NCI-H524 (cell line): ENCODE measurements at places on chromosomes 5 and 9.
A peak's percentile ranks its signal among the peaks of the same experiment; 100 is the strongest.

GRCh38 chr5:130400091-130400490 lies 495.8 kb downstream of the CHSY3 start:
- DNase-seq: no peak

DNA sequence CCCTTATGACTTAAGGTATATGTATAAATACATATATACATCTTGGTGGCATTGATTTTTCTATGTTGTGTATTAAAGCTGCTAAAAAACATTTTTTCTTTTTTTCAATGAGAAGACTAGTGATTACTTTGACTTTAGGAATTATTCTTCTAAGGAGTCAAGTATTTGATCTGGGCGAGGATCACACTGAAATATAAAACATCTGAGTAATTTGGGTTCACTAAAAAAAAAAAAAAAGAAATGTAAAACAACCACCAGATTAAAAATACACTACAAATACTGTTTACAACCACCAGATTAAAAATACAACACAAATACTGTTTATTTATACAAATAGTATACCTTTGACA lies 9.0 kb downstream of the UBAP1 start:
- no peak for DNase-seq

DNA sequence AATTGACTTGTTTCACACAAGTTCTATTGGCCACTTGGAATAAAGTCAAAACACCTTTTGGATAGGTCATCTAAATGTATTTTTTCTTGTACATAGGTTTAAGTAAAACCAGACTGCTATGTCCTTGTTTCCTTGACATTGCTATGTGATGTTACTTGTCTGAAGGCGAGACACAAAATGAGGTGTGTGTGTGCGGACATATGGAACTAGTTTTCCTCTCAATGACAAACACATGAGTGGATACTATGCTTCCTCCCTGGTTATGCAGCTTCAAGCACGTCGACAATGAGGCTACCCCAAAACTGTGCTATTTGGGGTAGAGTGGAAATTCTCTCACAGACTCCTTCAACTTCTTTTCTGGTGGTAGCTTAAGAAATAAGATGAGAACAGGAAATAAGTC lies 276.8 kb downstream of the GAS1 start:
- no peak for DNase-seq

GRCh38 chr5:157168286-157168685 lies 2.2 kb upstream of the GARIN3 start:
- DNase-seq: no peak

DNA sequence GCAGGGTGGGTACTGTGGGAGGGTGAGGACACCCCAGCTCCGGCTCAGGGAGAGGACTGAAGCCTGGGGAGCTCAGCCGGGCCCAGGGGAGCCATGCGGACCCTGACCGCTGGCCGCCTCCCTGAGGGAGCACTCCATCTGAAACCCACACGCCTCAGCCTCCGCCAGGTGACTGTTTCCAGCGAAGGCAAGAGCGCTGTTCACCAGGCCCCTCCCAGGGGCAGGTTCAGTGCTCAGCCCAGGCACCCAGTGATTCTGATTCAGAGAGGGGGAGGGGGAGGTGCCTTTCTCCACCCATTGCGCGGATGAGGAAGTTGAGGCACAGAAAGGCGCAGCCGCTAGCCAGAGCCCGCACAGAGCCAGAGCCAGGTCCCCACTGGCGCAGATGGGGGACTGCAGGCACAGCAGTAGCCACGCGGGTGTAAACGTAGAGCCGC lies 27.0 kb downstream of the ADGRD2 start:
- no peak for DNase-seq

DNA sequence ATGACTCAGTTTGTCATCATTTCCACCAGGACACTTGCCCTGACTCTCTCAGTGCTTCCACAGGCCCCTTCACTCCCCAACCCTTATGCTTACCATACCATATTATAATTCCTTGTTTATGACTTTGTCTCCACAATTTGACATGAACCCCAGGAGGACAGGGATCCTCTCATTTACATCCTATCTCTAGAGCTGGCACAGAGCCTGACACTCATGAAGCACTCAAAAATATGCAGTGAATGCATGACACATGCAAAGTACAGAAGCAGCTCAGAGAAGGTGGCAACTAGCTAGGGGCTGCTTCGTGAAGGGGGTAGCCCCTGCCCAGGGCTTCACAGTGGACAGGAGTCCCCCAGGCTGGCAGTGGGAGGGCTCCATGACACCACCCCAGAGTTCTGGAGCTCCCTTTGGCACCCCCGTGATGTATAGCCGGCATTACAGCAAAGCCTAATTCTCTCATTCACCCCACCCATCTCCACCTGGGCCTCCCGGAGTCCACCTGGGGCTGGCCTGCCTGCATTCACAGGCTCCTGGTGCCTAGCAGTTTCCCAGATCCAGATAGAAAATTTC lies 112.0 kb upstream of the SPOCK1 start:
- no peak for DNase-seq

DNA sequence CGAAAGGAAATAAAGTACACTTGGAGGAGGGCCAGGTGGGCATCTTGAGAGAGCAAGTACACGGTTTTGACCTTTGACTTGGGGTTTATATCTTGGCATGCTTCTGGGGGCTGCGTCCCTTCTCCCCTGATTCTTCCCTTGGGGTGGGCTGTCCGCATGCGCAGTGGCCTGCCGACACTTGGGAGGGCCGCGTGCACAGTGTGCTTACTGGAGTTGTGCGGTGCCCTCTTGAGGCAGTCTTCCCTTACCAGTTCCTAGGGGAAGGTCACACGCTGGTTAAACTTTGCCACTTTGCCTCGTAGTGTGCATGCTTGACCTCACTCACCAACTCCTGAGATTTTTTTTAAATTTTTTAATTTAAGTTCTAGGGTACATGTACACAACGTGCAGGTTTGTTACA lies 4.3 kb upstream of the CLPTM1L start:
- peak; percentile 24 for DNase-seq

GRCh38 chr9:91405343-91406077 lies 18.1 kb downstream of the NFIL3 start:
- no peak for DNase-seq

GRCh38 chr9:114968671-114969070 lies 38.3 kb upstream of the TNFSF8 start:
- no peak for DNase-seq

GRCh38 chr9:6805532-6805931 lies 47.8 kb downstream of the KDM4C start:
- peak; percentile 58 for DNase-seq

GRCh38 chr9:127176631-127177030 lies 54.2 kb upstream of the ANGPTL2 start:
- DNase-seq: no peak

DNA sequence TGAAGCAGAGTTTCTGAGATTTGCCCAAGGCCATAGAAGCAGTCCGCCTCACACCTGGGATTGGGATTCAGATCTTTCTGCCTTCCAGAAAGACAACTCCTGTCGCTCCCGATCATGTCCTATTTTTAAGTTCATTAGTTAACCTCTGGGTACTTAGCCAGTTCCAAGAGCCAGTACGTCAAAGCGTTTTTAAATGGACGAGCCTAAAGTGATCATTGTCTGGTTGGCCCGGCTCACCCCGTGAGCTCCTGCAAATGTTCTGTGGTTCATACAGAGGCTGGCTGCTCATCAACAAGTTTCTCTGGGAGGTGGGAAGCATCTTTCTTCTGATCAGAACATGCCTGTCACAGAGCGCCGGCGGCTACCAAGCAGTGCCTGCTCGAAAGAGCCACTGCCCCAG lies 554.5 kb upstream of the WWC1 start:
- DNase-seq: no peak

DNA sequence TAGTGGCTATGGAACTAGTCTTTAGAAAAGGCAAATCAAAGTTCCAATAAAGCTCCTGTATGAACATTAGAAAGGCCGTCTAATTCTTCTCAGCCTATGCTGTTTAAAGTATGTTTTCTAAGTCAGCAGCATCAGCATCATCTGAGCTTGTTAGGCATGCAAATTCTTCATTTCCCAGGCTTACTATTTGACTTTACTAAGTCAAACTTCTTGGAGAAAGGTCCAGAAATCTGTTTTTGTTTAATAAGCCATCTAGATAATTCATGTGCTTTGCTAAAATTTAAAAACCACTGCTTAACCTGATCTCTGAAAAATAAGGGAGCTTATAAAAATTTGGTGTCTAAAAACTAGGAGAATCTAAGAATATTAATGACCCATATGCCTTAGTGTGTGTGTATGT lies 200.2 kb upstream of the SGCD start:
- DNase-seq: no peak

- no peak for DNase-seq
Measured at GRCh38 chr5:33008751-33009418, 297.8 kb downstream of the NPR3 start.

GRCh38 chr9:81477669-81478068 lies 211.7 kb downstream of the TLE1 start:
- DNase-seq: no peak

GRCh38 chr9:35367451-35367850 lies 122.5 kb upstream of the RUSC2 start:
- DNase-seq: no peak

- DNase-seq: no peak
Measured at GRCh38 chr5:55568654-55569512, 34.1 kb upstream of the PLPP1 start.

GRCh38 chr5:17113174-17113958 lies 104.1 kb upstream of the BASP1 start:
- DNase-seq: no peak

GRCh38 chr9:133737071-133737773 lies 930 bp downstream of the SARDH start:
- peak; percentile 96 for DNase-seq

- no peak for DNase-seq
Measured at GRCh38 chr9:95607507-95607906, 90.7 kb upstream of the PTCH1 start.

DNA sequence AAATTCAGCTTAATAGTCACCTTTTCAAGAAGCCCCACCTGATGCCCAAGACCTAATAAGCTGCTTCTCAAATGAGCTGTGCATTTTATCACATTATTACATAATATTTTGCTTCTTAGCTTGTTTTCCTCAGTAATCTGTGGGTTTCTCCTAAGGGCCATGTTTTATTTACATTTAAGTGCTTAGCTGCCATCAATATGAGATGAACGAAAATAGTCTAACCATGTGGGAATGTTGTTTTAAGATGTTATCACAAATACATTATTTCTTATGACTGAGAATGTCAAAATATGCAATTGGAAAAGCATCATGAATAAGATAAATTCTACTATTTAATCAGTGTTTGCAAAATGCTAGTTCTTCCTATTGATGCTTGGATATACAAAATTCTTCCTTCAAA lies 10.1 kb downstream of the ARRDC3 start:
- DNase-seq: no peak

- no peak for DNase-seq
Measured at GRCh38 chr9:114181607-114182409, 26.5 kb downstream of the COL27A1 start.

GRCh38 chr5:172437445-172438318 lies 16.6 kb downstream of the SH3PXD2B start:
- DNase-seq: peak; percentile 94

DNA sequence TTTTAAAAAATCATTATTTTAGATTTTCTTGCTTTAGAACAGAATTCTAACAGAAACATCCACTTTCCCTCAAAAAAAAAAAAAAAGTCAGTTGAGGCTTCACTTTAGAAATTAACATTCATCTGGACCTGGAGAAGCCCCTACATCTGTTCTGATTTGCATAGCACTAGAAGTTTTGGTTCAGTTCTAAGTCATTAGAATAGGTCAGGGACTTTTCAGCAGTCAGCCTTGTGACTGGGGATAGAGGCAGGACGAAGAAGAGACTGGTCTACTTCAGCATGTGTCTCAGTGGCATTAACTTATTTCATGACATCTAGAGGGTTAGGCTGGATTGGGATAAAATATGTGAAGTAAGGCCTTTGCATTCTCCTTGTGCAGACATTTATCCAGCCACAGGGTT lies 215.8 kb upstream of the DAB2 start:
- DNase-seq: no peak

DNA sequence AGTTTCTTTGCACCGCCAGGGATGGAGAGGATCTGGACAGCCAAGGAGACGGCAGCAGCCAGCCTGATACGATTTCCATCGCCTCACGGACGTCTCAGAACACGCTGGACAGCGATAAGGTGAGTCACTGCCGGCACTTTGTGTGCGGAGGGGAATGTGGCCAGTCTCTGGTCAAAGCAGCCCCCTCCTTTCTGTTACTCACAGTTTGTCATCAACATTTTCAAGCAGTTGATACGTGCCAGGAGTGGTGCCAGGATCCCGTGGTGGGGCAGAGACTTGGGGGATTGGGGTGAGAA lies 175.1 kb upstream of the OTULINL start:
- no peak for DNase-seq

GRCh38 chr9:136400038-136400834 lies at the start of gene SNAPC4:
TSS of gene SNAPC4 (minus strand) at chr9:136400170. CDS start at chr9:136398428, 1,742 bp downstream.
- DNase-seq: peak; percentile 93

- DNase-seq: no peak
Measured at GRCh38 chr9:4596165-4596922, 65.8 kb upstream of the PLPP6 start.

DNA sequence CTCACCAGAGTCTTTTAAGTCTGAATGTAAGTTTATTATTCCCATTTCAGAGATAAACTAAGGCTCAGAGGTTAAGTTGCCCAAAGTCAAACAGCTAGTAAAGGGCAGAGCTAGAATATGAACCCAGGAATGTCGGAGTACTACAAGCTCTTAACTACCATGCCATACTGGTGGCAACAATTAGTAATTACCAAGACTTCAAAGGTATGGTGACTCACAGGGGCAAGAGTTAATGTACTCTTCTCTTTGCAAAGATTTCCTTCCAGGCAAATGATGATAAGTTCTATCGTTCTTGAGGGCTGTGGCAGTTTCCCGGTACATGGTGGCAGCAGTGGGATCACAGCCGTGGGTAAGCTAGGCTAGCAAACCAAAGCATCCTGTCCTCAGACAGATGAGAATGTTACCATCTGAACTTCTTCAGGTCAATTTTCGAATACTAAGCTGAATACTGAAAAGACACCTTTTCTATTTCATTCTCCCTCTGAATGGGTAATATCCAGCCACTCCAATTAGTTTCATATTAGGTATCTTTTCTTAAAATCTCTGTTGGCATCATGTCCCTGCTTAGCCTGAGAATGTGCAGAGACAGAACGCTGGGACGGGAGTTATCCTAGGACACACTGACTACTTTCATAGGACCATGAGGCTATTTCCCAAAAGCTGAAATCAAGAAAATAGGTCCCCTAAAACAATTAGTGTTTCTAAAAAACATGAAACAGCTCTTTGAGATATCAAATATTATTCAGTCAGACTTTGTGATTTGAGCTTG lies 117.0 kb upstream of the NR5A1 start:
- DNase-seq: no peak

DNA sequence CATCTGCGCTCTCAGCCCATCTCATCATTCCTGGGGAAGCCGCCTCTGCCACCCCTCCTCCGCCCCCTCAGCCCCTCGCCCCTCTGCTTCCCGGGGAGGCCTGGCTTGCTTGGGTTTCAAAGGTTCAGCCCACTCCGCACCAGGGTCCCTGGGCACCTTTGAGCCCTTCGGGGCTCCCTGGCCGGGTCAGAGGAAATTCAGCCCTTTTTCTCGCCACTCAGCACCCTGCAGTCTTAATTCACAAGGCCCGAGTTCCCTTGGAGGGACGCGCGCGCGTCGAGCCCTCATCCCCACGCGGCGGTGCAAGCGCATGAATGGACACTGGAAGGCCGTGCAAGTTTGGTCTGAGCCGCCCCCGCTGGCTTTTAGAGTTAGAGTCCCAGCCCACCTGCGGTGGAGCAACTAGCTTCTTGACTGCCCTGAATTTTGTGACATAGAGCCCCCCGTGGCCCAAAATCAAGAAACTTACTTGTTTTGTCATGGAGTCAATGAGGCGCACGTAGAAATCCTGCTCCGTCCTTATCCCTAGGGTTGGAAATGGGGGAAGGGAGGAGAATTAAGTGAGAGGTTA lies 4.5 kb downstream of the EBF1 start:
- DNase-seq: no peak
